Activated T-cell treated with anti-CD3 and anti-CD28 coated beads, Interleukin-2, amount 50 U/mL, for 1 hour (primary cell): ENCODE measurements at places on chromosomes 6 and 20.

DNA sequence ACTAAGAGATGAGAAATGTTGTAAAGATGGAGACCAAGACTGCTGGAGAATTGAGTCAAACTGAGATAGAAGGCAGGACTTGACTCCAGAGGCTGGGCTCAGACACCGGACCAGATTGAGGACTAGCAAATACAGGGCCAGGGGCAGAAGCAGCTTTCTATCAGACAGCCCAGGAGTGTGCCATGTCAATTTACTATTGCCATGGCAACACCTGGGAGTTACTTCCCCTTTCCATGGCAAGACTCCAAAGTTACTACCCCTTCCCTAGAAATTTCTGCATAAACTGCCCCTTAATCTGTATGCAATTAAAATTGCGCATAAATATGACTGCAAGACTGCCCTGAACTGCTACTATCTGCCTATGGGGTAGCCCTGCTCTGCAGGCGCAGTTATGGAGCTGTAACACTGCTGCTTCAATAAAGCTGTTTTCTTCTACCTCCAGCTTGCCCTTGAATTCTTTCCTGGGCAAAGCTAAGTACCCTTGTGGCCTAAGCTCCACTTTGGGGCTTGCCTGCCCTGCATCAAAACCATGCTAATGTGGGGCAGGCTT is 90.1 kb upstream of the EDN1 start:
- no peak for DNase-seq

- no peak for DNase-seq
These were observed 70.2 kb downstream of the LYRM4 start for GRCh38 chr6:5190507-5190906.

DNA sequence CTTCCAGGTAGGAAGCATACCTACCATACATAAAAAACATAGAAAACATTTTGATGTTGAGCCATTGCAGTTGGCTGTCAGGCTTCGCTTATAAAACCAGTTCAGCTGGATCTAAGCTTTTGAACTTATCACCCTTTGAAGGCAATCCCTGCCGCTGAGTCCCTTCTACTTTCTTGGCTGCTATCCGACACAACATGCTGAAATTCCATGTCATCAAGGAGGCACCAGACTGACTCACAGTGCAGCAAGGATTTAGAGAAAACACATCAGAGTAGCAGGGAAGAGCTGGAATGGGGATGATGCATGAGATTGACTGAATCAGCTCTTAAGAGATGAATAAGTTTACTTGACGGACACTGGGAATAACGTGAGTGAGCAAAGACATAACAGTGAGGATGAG is 135.0 kb upstream of the MAN1A1 start:
- no peak for DNase-seq

DNA sequence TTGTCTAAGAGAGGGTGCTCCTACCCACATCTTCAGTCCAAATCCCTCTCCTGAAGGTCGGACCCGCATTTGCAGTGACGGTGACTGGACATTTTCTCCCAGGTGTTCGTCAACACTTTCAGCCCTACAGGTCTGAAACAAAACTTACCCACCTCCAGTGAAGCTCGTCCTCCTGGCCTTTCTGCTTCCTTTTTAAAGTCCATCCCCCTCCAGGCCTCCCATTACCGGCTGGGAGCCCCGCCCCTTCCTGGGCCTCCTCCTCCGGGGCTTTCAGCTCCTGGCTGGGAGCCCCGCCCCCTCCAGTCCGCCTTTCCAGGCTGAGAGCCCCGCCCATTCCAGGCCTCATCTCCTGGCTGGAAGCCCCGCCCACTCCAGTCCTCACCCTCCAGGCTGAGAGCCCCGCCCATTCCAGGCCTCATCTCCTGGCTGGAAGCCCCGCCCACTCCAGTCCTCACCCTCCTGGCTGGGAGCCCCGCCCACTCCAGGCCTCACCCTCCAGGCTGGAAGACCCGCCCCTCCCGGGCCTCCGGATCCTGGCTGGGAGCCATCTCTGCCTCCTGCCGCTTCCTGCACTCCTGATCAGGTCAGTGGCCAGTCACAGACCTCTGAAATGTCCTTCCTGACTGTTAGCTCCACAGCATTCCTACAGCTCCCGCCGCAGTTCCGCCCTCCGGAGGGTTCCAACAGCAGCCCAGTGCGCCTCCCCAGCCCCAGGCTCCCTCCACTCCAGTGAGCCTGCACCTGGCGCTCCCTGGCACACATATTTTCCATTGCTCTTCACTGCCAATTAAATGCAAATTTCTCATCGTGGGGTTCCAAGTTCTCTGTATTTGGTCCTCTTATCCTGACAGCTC is 98.5 kb downstream of the LY86 start:
- DNase-seq, result peak; percentile 55

- DNase-seq, result no peak
These were observed 38.1 kb upstream of the ISM1 start for GRCh38 chr20:13183005-13183404.

- no peak for DNase-seq
These were observed 157.3 kb downstream of the TAF4 start for GRCh38 chr20:61908057-61909026.

- no peak for DNase-seq
These were observed 76.6 kb upstream of the PMEPA1 start for GRCh38 chr20:57786304-57786932.

- DNase-seq, result no peak
These were observed 43.4 kb downstream of the CPXM1 start for GRCh38 chr20:2757001-2757400.

GRCh38 chr6:66533921-66534404 is 826.9 kb upstream of the EYS start:
- no peak for DNase-seq

GRCh38 chr20:57685146-57685758 is 24.6 kb downstream of the PMEPA1 start:
- DNase-seq, result no peak

- no peak for DNase-seq
These were observed 26.3 kb downstream of the FLRT3 start for GRCh38 chr20:14310977-14311627.

- DNase-seq, result no peak
These were observed 105.3 kb upstream of the KCNG1 start for GRCh38 chr20:51128198-51128597.

DNA sequence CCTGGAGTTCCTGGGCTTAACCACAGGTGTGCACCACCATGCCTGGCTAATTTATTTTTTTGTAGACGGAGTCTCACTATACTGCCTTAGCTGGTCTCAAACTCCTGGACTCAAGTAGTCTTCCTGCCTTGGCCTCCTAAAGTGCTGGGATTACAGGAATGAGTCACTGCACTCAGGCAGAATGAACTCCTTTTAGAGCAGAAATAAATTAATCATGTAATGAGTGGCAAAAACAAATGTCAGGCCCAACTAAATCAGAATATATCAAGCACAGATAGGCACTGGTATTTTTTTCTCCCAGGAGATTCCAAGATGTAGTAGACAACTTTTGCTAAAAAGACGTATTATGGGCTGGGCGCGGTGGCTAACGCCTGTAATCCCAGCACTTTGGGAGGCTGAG is 2.6 kb downstream of the RPS10 start:
- no peak for DNase-seq

GRCh38 chr20:1900321-1900801 is 5.2 kb downstream of the SIRPA start:
- no peak for DNase-seq

GRCh38 chr20:43586641-43587040 is 4.1 kb upstream of the IFT52 start:
- no peak for DNase-seq

DNA sequence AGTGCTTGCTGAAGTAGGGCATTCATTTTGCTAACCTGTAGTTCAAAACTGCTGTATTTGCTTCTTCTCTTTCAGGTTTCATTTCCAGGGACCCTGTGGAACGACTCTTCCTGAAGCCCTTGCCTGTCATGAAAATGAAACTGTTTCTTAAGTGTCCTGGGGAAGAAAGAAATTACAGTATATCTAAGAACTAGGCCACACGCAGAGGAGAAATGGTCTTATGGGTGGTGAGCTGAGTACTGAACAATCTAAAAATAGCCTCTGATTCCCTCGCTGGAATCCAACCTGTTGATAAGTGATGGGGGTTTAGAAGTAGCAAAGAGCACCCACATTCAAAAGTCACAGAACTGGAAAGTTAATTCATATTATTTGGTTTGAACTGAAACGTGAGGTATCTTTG is 3.4 kb upstream of the NOL7 start:
- DNase-seq, result no peak

DNA sequence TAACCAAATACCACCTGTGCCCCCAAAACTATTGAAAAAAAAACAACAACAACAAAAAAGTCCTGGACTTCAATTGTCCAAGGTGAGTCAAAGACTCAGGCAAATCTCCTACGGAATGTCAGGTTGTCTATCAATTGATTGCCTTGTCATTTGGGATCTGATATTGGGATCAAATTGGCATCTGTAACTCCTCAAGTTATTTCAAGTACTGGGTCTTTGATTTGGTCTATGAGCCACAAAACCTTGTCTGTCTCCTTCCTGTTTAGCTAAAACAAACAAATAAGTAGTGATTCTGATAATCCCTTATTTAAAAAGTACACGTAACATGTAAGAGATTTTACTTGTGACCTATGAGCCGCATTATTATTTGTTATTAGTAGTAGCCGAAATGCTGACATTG is 231.6 kb upstream of the ZNF217 start:
- no peak for DNase-seq

DNA sequence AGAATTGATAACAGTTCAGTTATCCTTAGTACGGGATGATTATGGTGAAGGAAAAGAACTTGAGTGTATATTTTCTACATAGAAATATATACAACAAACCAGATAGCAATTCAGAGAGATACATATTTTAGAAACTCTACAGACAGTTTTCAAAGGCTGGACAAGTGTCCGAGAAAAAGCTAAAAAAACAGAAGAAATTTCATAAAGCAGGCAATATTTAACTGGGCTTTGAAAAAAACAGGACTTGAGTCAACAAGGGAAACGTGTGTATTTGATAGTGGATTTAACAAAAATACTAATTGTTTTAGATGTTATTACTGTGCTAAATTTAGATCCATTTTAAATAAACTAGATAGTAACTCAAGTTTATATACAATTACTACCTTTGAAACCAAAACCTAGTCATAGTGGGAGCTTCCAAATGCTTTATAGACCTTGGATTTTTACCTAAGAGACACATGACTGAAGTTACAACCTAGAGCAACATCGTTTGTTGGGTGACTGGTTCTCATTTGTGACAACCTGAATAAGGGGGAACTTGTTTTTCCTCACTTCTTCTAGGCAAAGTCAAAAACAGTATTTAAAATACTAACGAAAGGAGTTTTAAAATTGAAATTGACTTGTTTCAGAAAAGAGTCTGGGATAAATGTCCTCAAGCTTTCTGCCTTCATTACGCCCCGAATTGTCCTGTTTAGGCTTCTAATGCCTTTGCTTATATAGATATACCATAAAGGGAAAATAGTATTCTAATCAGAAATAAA is 116.7 kb upstream of the PRSS16 start:
- DNase-seq, result no peak

GRCh38 chr20:24872291-24873024 is 76.6 kb upstream of the CST7 start:
- no peak for DNase-seq

- no peak for DNase-seq
These were observed 12.4 kb downstream of the CD40 start for GRCh38 chr20:46130534-46130933.

GRCh38 chr20:35616465-35617396 is 1.1 kb downstream of the SPAG4 start:
- no peak for DNase-seq

DNA sequence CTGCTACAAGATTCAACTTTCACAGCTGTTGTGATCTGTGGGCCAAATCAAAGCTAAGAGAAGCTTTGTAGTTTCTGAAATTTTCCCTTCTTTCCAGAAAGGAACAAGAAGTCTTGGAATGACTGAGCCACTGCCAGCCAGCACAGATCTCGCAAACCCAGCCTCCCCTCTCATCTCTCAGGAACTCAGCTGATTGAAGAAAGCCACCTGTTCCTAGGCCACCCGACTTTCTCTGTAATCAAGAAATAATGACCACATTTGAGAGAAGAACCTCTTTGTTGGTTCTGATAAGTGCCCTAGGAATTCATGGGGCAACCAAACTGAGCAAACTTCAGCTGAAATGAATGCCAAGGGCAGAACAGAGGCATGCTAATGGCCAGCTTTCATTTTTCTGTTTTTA is 61.7 kb downstream of the HDGFL1 start:
- DNase-seq, result no peak

DNA sequence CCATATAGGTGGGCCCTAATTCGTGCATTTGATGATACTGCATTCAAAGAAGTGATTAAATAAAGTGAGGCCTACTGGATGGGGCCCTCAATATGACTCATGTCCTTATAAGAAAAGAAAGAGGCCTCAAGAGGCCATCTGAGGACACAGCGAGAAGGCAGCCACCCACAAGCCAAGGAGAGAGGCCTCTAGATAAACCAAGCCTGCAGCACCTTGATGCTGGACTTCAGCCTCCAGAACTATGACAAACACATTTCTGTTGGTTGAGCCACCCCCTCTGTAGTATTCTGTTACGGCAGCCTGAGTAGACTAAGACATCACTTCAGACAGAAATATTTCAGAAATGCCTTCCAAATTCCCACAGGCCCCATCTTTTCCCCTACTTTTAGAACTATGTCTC is 82.5 kb upstream of the PLEKHG1 start:
- no peak for DNase-seq

- DNase-seq, result no peak
These were observed 231.6 kb downstream of the HTR1B start for GRCh38 chr6:77231438-77232305.

- DNase-seq, result no peak
These were observed 245.3 kb downstream of the QKI start for GRCh38 chr6:163659803-163660202.

DNA sequence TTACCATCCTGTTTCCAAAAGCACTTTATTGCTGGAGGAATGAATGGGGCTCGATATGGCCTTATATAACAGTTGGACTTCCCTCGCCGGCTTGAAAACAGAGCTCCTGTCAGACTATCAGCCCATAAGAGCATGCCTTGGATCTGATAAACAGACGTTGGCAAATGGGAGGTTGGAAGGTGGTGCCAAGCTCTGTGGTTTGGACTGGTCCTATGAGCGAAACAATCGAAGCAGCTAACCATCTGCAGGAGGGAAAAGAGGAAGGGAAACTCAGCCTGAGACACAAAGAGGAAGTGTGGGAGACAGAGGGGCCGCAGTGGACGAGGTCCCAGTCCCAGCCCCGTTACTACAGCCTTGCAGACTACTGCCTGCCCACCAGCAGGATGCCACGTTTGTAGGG is 92.9 kb downstream of the TFAP2C start:
- DNase-seq, result no peak

DNA sequence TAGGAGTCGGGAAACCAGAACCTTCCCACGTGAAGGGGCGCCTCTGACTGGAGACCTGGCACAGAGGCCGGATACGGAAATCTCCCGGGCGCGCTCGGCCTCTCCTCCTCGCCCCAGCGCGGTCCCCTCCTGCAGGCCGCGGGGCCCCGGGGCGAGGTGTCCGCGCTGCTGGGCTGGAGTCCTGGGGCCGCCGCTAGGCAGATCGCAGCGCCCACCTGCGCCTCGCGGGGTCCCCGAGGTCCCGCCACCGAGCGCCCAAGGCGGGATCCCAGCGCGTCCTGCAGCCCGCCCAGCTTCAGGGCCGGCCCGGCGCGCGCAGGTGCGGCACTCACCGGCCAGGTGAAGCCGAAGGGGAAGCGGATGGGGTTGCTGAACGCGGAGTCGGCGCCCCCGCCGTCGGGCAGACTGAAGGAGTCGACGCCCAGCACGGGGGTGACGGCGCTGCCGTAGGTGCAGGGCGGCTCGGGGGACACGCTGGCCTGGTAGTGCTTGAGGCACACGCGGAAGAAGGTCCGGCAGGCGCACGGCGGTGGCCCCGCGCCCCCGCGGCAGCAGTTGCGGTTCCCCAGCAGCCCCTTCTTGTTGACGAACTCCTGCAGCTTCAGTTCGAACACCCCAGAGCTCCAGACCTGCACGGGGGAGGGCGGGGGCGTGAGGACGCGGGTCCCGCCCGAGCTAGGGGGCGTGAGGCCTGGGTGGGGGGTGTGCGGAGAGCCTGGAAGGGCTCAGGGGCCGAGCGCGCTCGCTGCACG is 1.5 kb downstream of the DLL1 start:
- DNase-seq, result peak; percentile 52
